Cardiac muscle cell (in vitro differentiated cells and primary cell): ENCODE measurements at places on chromosomes 12 and 14. TPM values are rescaled to one million over a fixed set of nuclear protein-coding genes. Genes with fewer than 3 reads are reported as not detected.
A peak's percentile ranks its signal among the peaks of the same experiment; 100 is the strongest.

The GALNT8 gene
- total RNA-seq, result 2.7 and 8.1 TPM in 2 replicates

The NR4A1 gene
- total RNA-seq, result 14.7 and 24.1 TPM in 2 replicates

The KRT72 gene
- not detected in 2 replicates for total RNA-seq

The TAS2R43 gene
- 0.53 and 2.7 TPM in 2 replicates for total RNA-seq

The ADSS1 gene
- total RNA-seq, result 53.8 and 63.8 TPM in 2 replicates

The KRT73 gene
- not detected in 2 replicates for total RNA-seq

- no peak for DNase-seq
Measured at GRCh38 chr14:39169541-39169900, 612 bp downstream of the TRAPPC6B start.

DNA sequence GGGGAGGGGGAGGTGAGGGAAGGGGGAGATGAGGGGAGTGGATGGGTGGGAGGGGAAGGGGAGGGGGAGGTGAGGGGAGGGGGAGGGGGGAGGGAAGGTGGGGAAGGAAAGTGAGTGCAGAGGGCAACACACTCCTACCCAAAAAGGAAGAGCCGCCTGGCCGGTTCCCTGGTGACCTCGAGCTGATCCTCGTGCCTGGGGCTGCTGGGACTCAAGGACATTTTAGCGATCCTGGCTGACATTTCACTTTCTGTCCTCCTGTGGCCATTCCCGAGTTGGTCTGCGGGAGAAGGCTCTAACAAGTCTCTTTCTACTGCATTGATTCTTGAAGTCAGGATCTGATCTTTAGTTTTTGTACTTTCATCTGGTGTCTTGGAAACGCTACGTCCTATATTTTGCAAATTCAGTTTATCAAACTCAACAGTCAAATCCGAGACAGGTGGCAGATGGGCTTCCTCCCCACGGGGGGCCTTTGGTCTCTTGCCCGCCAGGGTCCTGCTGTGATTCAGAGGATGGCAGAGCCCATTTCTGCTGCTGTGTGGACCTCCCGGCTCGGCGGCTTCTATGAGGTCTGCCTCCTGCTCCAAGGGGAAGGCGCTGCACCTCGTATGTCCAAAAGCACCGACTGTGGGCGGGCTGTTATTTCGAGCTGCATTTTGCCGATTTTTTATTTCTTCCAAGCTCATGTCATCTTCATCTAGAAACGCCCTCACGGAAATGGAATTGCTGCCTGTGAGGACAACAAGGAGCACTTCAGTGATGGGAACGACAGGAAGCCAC is 19.1 kb downstream of the PGAM5 start:
- no peak for DNase-seq

GRCh38 chr12:6285532-6286306 is 24.8 kb upstream of the PLEKHG6 start:
- DNase-seq, result no peak

- no peak for DNase-seq
Measured at GRCh38 chr12:102394200-102394599, 86.2 kb downstream of the IGF1 start.

DNA sequence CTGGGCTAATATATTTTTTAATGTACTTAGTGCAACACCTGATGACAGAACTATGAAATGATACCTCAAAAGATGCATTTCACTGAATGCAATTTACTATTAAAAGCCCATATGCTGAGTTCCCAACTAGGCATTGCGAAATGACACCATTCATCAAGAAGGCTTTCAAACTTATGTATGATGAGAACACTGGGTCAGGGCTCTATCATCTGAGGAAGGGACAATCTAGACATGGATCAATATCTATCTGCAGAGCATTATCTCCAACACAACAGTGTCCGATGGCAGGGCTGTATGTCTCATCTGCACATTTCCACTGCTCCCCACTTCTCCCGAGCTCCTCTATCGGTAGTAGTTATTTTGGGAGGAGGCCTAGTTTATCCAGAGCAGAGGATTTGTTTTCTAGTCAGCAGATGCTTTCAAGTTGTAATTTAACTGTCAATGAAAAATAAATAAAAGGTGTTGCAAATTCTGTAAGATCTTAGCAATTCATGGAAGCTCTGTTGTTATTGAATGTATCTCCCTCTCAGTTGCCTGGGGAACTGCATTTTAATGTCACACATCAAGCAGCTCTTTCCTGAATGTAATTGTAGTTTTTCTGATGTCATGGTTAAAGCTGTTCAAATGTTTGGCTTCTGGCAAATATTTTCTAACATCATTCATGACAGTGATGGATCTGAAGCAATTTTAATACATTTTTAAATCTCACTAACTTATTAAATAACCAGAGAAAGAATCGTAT is 7.4 kb upstream of the GCH1 start:
- DNase-seq, result no peak

DNA sequence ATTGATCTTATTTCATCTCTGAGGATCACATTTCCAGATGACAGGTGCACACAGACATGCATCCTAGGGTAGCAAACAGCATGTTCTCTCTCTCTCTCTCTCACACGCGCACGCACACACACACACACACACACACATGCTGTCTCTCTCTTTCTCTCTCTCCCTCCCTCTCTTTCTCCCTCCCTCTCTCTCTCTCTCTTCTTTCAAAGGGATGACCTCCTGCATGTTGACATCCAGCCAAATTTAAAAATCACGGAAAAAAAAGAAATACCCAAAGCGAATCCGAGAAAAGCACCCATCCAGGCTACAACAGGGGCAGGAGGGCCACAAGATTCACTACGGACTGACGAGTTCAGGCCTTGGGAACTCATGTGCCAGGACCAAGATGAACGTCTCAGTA is 2.3 kb downstream of the KSR2 start:
- no peak for DNase-seq

DNA sequence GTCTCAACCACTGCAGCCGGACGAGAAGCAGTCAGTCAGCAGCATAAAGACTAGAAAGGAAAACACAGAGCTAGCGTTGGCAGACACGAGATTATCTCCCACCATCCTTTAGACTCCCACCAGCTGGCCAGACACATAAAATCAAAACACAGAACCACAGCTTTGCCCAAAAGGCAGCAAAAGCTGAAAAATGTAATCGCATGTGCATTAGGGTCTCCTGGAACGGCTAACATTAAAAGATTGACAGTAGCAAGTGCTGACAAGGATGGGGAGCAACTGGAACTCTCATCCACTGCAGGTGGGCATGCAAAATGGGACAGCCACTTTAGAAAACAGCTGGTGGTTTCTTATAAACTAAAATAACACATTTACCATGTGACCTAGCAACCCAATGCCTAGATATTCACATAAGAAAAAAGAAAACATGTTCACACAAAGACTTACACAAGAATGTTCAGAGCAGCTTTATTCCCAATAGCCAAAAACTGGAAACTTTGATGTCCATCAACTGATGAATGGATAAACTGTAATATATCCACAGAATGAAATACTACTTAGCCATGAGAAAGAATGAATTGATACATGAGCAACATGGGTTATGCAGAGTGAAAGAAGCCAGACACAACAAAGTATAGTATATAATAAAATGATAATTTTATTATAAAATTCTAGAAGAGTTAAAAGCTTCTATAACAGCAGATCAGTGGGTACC is 37.7 kb downstream of the NCOR2 start:
- no peak for DNase-seq

GRCh38 chr14:56659964-56660551 is 80.5 kb downstream of the TMEM260 start:
- DNase-seq, result peak; percentile 60

GRCh38 chr14:61528591-61529021 is 166.7 kb upstream of the HIF1A start:
- DNase-seq, result peak; percentile 76

GRCh38 chr12:114703060-114703493 is 19.1 kb upstream of the TBX3 start:
- DNase-seq, result no peak

DNA sequence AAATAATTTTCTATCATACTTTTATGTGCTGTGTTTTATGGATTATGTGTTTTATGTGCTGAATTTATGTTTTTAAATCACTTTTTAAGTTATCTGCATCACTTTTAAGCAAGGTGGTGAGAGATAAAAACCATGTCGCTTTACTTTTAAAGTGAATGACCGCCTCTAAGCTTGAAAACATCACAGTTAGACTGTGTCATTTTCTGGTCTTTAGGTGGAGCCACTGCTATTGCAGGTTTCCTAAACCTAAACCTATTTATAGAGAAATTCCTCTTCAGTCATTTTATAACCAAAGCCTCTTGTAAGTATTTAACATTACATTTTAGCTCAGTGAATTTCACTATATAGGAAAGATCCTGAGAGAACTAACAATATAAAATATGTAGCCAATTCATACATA is 21.0 kb upstream of the MDM2 start:
- no peak for DNase-seq

DNA sequence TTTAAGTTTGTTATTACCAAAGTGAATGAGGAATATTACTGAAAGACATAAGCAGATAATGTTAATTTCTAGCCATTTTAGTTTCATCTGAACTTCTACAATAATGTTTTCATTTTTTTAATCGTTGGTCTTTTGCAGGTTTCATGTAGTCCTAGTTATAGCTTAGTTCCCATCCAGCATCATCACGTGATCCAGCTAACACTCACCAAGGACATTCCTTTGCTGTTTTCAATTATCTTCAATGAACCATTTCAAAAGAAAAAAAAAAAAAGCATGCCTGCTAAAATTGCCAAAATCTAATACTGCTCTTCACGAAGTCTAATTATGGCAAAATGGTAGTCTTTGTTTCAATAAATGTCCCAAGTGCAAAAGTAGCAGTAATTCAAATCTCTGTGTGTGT is 187.7 kb upstream of the ATXN7L3B start:
- DNase-seq, result no peak

- no peak for DNase-seq
Measured at GRCh38 chr12:109697877-109698468, 15.7 kb upstream of the FAM222A start.
